ENCODE measurements at places on chromosomes 3 and 15.
A peak's percentile ranks its signal among the peaks of the same experiment; 100 is the strongest.

- DNase-seq, result no peak
Measured at GRCh38 chr15:33296050-33296449, 14.7 kb upstream of the RYR3 start.

GRCh38 chr15:27681038-27681437, 418.1 kb downstream of the OCA2 start:
- no peak for DNase-seq

GRCh38 chr3:12653747-12654146, 10.2 kb downstream of the RAF1 start:
- no peak for DNase-seq

GRCh38 chr3:3586843-3587646, 212.2 kb upstream of the LRRN1 start:
- peak; percentile 93 for DNase-seq

- peak; percentile 94 for DNase-seq
Measured at GRCh38 chr15:81752974-81753373, 292.8 kb downstream of the MEX3B start.

DNA sequence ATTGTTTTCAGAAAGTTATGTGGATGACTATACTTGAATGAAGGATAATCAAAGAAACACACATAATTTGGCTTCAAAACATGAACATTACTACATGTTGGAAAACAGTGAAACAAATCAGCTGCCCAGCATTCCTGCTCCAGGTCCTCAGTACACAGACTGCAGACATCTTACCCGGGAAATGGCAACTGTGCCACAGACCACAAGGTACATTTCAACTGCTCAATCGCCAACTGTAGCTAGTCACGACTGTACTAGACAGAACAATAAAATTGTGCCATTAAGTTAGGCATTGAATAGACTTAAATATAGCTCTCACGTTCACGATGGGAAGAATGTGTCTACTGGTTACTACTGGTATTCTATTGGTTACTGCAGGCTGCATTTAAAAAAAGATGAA, 5.0 kb downstream of the NAA50 start:
- DNase-seq, result no peak

- DNase-seq, result no peak
Measured at GRCh38 chr15:26438316-26438715, 334.6 kb downstream of the GABRB3 start.

DNA sequence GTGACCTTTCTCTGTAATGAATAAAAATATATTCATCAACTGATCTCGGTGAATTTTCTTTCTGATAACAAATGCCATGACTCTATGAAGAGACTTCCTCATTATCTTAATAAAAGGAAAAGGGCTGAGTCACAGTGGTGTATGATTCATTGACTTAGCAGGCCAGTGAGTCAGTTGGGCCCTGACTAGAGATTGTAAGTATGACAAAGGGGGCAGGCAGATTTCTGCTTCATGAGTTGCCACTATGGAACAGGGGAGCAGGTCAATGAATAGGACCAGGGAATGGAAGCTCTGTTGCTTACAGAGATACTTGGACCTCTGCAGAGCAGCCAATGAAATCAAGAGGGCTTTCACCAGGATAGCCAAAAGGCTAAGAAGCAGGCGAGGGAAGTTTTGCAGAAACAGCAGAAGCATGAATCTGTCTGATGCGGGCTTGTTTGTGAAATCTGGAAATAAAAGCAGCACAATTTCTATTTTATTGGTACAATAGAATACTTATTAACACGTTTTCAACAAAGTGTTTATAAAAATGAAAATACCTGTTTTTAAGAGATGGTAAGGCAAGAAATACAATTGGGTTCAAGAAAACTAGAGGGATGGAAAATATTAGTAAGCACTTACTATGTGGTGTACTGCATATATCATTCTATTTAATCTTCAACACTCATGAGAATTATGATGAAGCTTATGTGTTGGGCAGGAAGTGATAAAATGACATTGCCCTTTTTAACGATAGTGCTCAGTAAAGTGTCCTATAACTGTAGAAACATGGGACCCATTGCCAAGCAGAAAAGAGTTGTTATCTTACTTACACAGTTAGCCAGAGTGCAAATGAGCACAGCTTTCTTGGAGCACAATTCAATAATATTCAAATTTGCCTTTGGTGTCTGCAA, 169.8 kb upstream of the MYRIP start:
- DNase-seq, result no peak

- DNase-seq, result no peak
Measured at GRCh38 chr3:16088496-16088895, 86.0 kb upstream of the GALNT15 start.

DNA sequence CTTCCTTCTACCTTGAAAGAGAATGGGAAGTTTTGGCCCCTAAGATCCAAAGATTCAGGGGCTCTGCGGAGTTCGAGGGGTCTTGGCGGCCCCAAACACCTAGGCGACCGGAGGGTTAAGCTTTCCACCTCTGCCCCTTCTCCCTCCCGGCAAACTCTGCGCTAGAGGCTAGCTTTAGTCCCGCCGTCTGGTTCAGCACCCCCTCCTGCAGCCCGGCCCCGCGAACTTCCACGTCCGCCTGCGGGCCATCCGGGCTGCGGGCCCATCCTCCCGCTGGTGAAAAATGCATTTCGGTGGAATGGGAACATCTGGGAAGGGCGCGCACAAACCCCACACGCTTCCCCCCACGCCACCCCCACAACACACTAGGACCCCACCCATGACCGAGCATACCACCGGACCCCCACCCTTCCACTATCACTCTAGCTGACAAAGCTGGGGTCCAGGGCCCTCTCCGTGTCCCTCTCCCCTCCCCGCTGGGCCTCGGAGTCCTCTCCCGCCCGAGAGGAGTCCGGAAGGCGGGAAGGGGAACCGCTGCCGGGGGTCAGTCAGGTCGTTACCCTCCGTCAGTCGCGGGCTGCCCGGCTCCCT, 1.0 kb downstream of the SHOX2 start:
- DNase-seq, result peak; percentile 44

DNA sequence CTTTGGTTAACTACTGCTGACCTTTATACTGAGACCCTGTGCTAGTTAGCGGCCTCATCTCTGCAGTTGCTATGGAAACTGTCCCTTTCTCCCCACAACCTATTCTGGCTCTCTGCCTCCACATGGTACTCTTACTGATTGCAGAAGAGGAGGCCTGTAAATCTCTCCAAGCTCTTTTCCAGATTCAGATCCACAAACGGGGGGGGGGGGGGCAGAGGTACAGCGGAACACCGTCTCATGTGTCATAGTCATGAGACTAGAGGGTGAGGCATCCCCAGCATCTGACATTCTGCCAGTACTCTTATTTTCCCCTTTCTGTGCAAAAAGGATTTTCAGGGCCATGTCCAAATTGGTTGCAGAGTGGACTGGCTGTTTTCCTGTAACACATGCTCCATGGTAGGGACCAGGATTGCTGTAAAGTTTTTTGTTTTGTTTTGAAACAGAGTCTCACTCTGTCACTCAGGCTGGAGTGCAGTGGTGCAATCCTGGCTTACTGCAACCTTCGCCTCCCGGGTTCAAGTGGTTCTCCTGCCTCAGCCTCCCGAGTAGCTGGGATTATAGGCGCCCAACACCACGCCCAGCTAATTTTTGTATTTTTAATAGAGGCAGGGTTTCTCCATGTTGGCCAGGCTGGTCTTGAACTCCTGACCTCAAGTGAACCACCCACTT, 8.3 kb upstream of the MAP1A start:
- DNase-seq, result no peak

- DNase-seq, result no peak
Measured at GRCh38 chr3:147369661-147370123, 36.7 kb downstream of the ZIC4 start.

DNA sequence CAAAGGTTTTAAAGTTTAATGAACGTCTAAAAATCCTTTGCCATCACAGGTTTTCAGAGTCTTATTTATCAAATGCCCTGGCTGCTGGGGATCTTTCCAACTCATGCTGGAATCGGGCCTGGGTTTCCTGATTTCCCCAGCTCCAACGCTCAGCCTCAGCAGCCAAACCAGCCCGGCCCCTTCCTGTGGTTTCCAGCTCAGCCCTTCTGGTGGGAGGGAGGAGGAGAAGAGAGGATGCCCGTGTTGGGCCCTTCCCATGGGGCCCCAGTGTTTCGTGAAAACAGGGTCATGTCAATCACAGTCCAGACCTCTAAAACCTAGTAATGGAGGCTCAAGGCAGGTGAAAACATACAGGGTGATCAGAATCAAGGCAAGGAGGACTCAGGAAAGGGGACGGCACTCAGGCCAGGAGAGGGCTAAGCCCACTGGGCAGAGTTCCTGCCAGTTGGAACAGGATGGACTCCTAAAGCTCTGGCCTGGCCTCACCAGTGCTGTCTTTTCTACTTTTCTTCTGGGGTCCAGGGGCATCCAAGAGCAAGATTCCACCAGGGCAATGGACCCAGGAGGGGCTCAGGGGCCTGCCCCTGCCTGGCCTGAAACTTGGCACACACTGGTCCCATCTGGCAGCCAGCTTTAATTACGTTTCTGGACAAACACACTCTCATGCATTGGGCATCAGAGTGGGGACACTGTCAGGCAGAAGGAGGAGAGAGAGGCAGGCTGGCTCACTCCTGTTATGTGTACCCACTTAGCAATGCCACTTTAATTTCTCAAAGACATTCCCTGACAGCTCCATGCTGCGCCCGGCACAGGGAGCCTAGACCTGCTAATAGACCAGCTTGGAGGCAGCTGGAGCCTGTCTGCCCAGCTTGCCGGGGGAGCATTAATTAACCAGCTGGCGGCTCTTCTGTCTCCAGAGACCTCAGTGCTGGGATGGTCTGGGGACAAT, 194.6 kb downstream of the FAM43A start:
- DNase-seq, result no peak

Data from skin of body (tissue), 3 donors.